ENCODE measurements at places on chromosomes 4 and X. TPM values are rescaled to one million over a fixed set of nuclear protein-coding genes. Genes with fewer than 3 reads are reported as not detected.

The CXCL10 gene
- not detected for total RNA-seq

The NKRF gene
- total RNA-seq, result 4.2 TPM

The FAM47A gene
- total RNA-seq, result not detected

The MAGEB17 gene
- not detected for total RNA-seq

The CLDN2 gene
- not detected for total RNA-seq

The GLUD2 gene
- 2.0 TPM for total RNA-seq

The ERCC6L gene
- total RNA-seq, result 12.4 TPM

The CLGN gene
- total RNA-seq, result 29.0 TPM

The FAM9B gene
- total RNA-seq, result not detected

The PLXNA3 gene
- 19.2 TPM for total RNA-seq

The PHKA2 gene
- 12.0 TPM for total RNA-seq

The TMPRSS11E gene
- total RNA-seq, result 0.12 TPM

The MGST2 gene
- 3.0 TPM for total RNA-seq

The HAND2 gene
- 22.7 TPM for total RNA-seq

The LONRF3 gene
- total RNA-seq, result 1.00 TPM

The SOX3 gene
- total RNA-seq, result not detected

The TEX13C gene
- not detected for total RNA-seq

The TLR6 gene
- total RNA-seq, result 3.0 TPM

The GPR78 gene
- total RNA-seq, result 0.62 TPM

The RIPPLY1 gene
- not detected for total RNA-seq
